ENCODE measurements at places on chromosomes 11 and 22.

GRCh38 chr11:69230856-69231425 lies 63.0 kb upstream of the MYEOV start:
- H3K36me3 ChIP-seq: peaks cover 7% of the 10 kb centered on the region
- no peak for DNase-seq
- peaks cover 2% of the 10 kb centered on the region for H3K4me1 ChIP-seq
- H3K4me3 ChIP-seq: no peak overlapping the region
- H3K27ac ChIP-seq: no peak overlapping the region

DNA sequence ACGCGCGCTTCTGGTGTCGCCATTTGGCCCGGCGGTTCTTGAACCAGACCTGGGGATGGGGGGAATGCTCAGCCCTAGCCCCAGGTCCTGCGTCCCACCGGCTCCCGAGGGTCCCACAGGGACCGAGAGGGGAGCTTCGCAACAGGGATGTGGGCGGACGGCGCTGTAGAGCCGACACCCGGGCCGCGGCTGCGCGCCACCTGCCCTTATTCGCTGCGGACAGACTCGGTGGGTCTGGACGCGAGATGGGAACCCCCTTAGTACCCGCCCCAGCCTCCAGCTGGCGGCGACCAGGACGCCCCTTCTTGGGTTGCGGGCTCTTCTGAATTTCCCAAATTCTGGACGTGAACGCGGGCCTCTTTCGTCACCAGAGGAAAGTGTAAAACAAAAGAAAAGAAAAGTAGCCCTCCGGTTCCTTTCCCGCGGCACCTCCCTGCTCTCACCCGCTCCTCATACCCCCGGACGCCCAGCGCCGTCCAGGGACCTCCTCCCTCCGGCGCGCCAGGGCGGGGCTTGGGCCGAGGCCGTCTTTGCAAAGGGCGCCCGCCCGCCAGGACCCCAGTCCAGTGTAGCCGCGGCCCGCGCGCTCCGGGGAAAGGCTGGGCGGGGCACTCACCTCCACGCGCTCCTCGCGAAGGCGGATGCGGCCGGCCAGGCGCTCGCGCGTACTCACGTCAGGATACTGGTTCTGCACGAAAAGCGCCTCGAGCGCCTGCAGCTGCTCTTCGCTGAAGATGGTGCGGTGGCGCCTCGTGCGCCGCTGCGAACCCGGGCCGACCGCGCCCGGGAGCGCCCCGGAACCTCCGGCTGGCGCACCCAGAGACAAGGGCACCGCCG lies 827 bp downstream of the GSC2 start:
- peak; percentile 38 for DNase-seq
- peak overlapping the region; percentile 28 for H3K4me3 ChIP-seq
- peaks cover 5% of the 10 kb centered on the region for H3K36me3 ChIP-seq
- peaks cover 21% of the 10 kb centered on the region for H3K27me3 ChIP-seq
- peaks cover 8% of the 10 kb centered on the region for H3K4me1 ChIP-seq

DNA sequence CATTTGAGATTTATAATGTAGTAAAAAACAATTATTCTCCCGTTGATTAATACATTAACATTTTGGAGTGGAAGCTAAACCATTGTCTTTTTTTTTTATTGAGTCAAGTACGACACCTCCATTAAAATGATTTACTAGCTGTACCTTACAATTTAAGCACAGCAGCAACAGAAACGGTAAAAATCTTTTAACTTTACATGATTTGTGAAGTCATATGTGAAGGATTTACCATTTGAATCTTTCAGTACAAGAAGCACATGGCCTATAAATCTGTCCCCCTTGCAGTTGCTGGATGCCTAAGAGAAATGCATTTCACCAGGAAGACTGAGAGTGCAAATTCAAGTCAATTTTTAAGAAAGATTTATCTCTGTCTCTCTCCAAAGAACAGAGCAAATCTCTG lies 324.6 kb downstream of the CADM1 start:
- no peak overlapping the region for H3K27ac ChIP-seq
- no peaks in the 10 kb centered on the region for H3K4me1 ChIP-seq
- no peak for DNase-seq

DNA sequence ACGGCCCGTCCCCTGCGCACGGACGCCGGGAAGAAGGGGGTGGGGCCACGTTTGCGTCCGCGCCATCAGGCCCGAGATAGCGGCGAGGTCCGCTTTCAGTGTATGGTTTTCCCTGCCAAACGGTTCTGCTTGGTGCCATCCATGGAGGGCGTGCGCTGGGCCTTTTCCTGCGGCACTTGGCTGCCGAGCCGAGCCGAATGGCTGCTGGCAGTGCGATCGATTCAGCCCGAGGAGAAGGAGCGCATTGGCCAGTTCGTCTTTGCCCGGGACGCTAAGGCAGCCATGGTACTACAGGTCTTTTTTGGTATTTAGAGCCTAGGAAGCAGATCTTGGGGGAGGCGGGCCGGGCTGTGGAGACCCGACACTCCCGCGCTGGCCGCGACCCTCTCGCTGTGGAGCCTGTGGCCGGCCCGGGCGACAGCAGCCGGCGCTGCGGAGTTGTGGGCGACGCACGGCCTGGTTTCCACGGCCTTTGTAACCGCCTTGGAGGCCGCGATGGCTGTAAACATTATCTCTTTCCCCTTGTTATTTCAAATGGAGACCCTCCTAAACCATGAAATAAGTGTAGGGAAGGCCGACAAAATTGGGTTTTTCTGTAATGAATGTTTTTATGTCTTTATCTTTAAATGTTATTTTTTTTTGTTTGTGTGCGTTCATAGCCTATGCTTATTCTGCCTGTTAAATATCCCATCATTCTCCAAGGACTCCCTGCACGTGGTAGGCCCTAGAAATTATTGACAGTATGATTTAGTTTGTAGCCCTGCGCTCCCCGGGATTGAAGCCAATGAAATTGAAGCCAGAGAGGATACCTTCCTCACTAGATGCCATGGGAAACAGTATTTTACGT lies at the start of gene AASDHPPT:
AASDHPPT (plus strand) TSS at position 54 of the 847 bp plus-strand sequence; CDS start at position 103, 49 bp downstream.
- peaks cover 37% of the 10 kb centered on the region for H3K4me1 ChIP-seq
- H3K27ac ChIP-seq: peak within 1 kb of the TSS; percentile 97
- H3K27me3 ChIP-seq: no peaks in the 10 kb centered on the region
- no peak for DNase-seq

GRCh38 chr11:4118107-4118506 lies 23.5 kb downstream of the RRM1 start:
- no peak overlapping the region for H3K27ac ChIP-seq
- H3K4me3 ChIP-seq: no peak overlapping the region
- no peaks in the 10 kb centered on the region for H3K4me1 ChIP-seq
- no peak for DNase-seq

GRCh38 chr11:25794804-25795203 lies 537.1 kb upstream of the ANO3 start:
- H3K36me3 ChIP-seq: no peaks in the 10 kb centered on the region
- DNase-seq: no peak
- H3K4me3 ChIP-seq: no peak overlapping the region
- no peaks in the 10 kb centered on the region for H3K27me3 ChIP-seq

DNA sequence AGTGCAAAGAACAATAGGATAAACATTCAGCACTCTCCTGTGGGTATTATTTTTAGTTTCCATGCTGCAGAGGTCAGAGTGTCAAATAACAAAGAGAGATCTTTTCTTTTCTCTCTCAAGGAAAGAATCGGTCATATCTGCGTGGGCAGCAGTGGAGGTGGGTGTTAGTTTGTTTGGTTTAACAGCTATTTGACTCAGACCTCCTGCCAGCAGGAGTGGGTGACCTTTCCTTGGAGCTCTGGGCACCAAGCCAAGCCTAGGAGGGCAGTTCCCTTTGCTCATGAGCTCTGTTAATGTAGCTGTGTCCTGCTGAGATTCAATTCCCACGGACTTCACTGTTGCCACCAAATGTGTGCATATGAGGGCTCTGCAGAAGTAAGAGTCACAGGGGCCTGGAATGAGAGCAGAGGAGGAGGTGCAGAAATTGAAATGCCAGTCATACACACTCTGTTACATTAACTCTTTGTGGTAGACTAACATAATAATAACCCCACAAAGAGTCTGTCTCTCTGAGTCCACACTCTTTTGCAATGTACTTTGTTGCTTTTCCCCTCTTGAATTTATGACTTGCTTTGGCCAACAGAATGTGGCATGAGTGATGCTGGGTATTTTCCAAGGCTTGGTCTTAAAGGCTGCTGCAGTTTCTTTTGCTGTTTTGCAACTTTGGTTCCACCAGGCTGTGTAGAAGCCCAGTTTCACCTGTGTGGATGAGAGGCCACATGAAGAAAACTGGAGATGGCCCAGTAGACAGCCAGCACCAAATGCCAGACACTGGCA lies 76.0 kb upstream of the GRK3 start:
- H3K27ac ChIP-seq: no peak overlapping the region
- DNase-seq: no peak
- peaks cover 41% of the 10 kb centered on the region for H3K36me3 ChIP-seq
- no peak overlapping the region for H3K4me3 ChIP-seq

DNA sequence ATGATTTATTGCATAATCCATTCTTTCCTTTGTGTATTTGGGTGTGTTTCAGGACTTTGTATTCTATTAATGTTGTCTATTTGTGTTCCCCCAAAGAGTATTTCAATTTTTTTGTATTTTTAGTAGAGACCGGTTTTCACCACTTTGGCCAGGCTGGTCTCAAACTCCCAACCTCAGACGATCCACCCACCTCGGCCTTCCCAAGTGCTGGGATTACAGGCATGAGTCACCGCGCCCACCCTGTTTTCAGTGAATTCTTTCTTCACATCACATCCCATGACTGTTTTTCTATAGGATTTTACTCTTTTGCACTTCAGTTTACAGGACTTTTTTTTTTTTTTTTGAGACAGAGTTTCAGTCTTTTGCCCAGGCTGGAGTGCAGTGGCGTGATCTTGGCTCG lies 46.3 kb downstream of the RBX1 start:
- DNase-seq: no peak
- H3K4me1 ChIP-seq: peaks cover 3% of the 10 kb centered on the region
- no peak overlapping the region for H3K27ac ChIP-seq
- no peaks in the 10 kb centered on the region for H3K36me3 ChIP-seq
- H3K27me3 ChIP-seq: peaks cover 7% of the 10 kb centered on the region

GRCh38 chr11:122336706-122337105 lies 220.7 kb upstream of the BLID start:
- no peak overlapping the region for H3K4me3 ChIP-seq
- no peak overlapping the region for H3K27ac ChIP-seq
- no peaks in the 10 kb centered on the region for H3K36me3 ChIP-seq
- no peak for DNase-seq

DNA sequence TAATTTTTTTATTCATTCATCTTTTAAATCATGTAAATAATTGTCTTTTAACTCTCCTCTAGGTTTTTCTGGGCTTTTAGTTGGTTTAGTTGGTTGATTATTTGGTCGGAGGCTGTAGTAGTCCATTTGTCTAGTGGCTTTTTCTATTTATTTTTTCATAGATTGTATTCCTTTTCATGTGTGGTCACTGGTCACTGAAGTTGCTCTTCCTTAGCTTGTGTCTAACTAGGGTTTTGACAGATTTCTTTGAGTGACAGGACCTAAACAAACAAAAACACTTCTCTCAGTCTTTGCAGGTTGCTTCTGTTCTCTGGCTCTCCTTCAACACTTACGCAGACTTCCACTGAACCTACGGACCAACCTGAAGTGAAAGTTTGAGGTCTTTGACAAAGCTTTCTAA lies 112.6 kb downstream of the EMSY start:
- H3K36me3 ChIP-seq: no peaks in the 10 kb centered on the region
- no peaks in the 10 kb centered on the region for H3K4me1 ChIP-seq
- DNase-seq: no peak
- no peak overlapping the region for H3K4me3 ChIP-seq
- H3K27ac ChIP-seq: no peak overlapping the region

DNA sequence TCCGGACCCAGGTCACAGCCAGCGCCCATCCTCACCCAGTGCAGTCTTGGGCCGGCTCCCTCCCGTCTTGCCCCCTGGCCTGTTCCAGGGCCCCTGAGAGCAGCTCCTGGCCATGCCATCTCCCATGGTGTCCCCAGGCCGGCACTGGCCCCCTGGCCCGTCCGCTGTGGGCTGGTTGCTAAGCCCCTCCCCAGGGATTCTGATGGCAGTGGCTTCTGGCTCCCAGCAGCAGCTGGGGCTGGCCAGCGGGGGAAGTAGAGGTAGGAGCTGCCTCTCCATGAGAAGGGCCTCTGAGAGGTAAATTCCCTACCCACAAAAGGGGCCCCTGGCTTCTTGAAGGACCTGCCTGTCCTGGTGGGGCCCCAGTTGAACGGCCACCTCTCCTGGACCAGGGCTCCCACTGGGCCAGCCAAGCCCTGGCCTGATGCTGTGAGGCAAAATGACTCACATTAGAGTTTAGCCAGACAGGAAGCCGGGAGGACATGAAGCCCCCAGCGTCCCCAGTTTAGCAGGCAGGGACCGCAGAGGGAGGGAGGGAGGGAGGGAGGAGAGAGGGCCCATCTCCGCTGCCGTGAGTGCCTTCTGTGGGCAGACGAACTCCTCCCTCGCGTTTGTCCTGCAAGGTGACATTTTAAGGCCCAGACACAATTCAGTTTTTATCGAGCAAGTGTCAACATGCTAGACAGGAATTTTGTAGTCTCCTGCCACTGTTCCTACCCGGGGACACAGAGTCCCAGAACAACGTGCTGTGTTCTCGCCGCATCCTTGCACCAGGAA lies 32.9 kb upstream of the GAL start:
- H3K4me1 ChIP-seq: peaks cover 2% of the 10 kb centered on the region
- no peak overlapping the region for H3K4me3 ChIP-seq
- H3K36me3 ChIP-seq: no peaks in the 10 kb centered on the region

- peak; percentile 89 for DNase-seq
- H3K27ac ChIP-seq: peak within 1 kb of the TSS; percentile 98
- peak within 1 kb of the TSS; percentile 92 for H3K4me3 ChIP-seq
- no peaks in the 10 kb centered on the region for H3K36me3 ChIP-seq
- H3K27me3 ChIP-seq: no peaks in the 10 kb centered on the region
Measured at GRCh38 chr22:41688365-41689211, at the start of gene SNU13. TSS of gene SNU13 (minus strand) at chr22:41688867. CDS start at chr22:41688796, 71 bp downstream.

GRCh38 chr11:10998674-10999073 lies 140.8 kb upstream of the ZBED5 start:
- H3K4me1 ChIP-seq: peaks cover 18% of the 10 kb centered on the region
- H3K27me3 ChIP-seq: peaks cover 13% of the 10 kb centered on the region
- H3K36me3 ChIP-seq: peaks cover 4% of the 10 kb centered on the region
- H3K4me3 ChIP-seq: no peak overlapping the region
- no peak overlapping the region for H3K27ac ChIP-seq
- DNase-seq: no peak

GRCh38 chr11:85810871-85811611 lies at the start of gene SYTL2:
TSS of gene SYTL2 (minus strand) at chr11:85811141. CDS start at chr11:85757725, 53,416 bp downstream.
- DNase-seq: peak; percentile 40
- H3K4me1 ChIP-seq: peaks cover 15% of the 10 kb centered on the region
- no peak within 1 kb of the TSS for H3K27ac ChIP-seq

- no peaks in the 10 kb centered on the region for H3K27me3 ChIP-seq
- no peaks in the 10 kb centered on the region for H3K36me3 ChIP-seq
- no peaks in the 10 kb centered on the region for H3K4me1 ChIP-seq
- H3K4me3 ChIP-seq: no peak overlapping the region
- no peak overlapping the region for H3K27ac ChIP-seq
- no peak for DNase-seq
Measured at GRCh38 chr11:127392575-127392974, 392.0 kb upstream of the KIRREL3 start.

- H3K27ac ChIP-seq: no peak overlapping the region
- no peak for DNase-seq
- peaks cover 46% of the 10 kb centered on the region for H3K36me3 ChIP-seq
- no peak overlapping the region for H3K4me3 ChIP-seq
Measured at GRCh38 chr11:72840780-72841179, 26.6 kb downstream of the ATG16L2 start.
